ENCODE measurements at places on chromosomes 7 and 10. TPM values are rescaled to one million over a fixed set of nuclear protein-coding genes. Genes with fewer than 3 reads are reported as not detected.

The ASAH2 gene
- total RNA-seq, result 4.2 TPM

The ADAP1 gene
- total RNA-seq, result 30.8 TPM

DNA sequence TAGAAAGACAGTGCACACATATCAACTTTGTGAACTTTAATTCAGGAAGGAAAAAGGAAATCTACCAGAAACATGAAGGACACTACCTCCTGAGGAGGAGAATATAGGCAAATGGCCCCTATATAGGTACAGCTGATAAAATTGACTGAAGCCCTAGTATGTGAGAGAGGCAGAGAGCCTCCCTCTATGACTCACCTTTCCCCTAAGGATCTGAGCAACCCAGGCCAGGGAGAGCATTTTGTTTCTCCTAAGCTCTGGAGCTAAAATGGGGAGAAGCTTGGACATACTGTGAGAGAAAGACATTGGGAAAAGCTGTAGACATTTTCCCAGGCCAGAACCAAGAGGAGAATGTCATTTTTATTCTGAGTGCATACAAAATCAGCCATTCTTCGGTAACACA lies 303.5 kb downstream of the AHR start:
- no peaks in the 10 kb centered on the region for H3K36me3 ChIP-seq
- H3K27ac ChIP-seq, result no peak overlapping the region
- DNase-seq, result no peak
- H3K4me3 ChIP-seq, result no peak overlapping the region
- H3K27me3 ChIP-seq, result peaks cover 3% of the 10 kb centered on the region

DNA sequence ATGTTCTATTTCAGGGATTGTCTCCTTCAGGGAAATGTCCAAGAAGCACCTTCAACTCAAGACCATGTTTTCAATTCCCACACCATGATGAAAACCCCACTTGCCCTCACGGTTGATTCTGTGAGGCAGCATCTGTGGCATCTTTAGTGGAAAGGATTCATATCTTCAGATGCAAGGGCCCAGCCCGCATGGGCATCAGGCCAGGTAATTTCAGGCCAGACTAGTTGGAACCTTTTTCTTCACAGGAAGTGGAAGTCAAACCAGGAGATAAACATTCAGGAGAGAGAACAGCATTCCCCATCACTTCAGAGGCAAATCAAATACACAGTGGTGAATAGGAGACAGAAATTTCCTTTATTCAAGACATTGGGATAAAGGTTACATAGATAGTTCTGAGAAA lies 88.8 kb downstream of the JCAD start:
- no peaks in the 10 kb centered on the region for H3K4me1 ChIP-seq
- DNase-seq, result no peak
- H3K27ac ChIP-seq, result no peak overlapping the region
- H3K4me3 ChIP-seq, result no peak overlapping the region
- H3K27me3 ChIP-seq, result peaks cover 15% of the 10 kb centered on the region

DNA sequence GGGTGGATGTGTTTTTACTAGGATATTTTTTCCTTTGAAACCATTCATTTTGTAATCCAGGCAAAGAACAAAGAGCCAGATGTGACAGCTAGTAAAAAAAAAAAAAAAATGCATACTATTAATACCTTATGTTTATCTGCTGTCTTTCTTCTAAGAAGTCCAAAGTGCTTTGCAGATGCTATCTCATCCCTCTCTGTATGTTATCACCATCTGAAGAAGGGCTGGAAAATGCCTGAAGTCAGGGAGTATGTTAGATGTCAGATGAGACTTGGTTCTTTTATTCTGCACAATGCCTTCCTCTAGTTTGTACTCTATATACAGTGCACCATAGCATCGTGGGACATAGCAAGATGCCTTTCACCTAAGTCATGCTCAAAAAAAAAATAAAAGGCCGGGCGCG lies 10.4 kb upstream of the CAMK1D start:
- H3K4me3 ChIP-seq, result no peak overlapping the region
- no peak for DNase-seq
- no peak overlapping the region for H3K27ac ChIP-seq
- H3K36me3 ChIP-seq, result no peaks in the 10 kb centered on the region
- H3K27me3 ChIP-seq, result peaks cover 30% of the 10 kb centered on the region

All from activated CD8-positive, alpha-beta memory T cell treated with anti-CD3 and anti-CD28 coated beads, Interleukin-2, amount 10 ng/mL, durations not matched to agents 7 days and 5 days (primary cell).